ENCODE measurements at places on chromosomes 4 and X.

- no peak for DNase-seq
These were observed 127.4 kb upstream of the TRIM2 start for GRCh38 chr4:153076861-153077260.

- no peak for DNase-seq
These were observed 26.1 kb upstream of the LONRF3 start for GRCh38 chrX:118948270-118948669.

DNA sequence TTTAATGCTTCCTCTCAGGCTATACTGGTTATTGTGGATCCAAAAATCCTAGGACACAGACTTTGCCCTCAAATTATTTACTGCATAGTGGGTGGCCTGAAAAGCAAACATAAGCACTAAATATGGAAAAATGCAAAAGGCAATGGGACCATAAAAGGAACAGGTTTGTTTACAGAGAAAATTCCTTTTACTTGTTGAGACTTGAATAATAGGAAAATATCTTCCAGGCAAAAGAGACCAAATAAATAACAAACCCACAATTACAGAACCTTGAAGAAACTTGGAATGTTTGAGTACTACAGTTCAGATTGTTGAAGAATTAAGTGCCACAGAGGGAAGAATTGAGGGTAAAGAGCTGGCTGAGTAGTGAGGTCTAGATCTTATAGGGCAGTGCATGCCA is 711.0 kb downstream of the C4orf33 start:
- DNase-seq, result no peak

DNA sequence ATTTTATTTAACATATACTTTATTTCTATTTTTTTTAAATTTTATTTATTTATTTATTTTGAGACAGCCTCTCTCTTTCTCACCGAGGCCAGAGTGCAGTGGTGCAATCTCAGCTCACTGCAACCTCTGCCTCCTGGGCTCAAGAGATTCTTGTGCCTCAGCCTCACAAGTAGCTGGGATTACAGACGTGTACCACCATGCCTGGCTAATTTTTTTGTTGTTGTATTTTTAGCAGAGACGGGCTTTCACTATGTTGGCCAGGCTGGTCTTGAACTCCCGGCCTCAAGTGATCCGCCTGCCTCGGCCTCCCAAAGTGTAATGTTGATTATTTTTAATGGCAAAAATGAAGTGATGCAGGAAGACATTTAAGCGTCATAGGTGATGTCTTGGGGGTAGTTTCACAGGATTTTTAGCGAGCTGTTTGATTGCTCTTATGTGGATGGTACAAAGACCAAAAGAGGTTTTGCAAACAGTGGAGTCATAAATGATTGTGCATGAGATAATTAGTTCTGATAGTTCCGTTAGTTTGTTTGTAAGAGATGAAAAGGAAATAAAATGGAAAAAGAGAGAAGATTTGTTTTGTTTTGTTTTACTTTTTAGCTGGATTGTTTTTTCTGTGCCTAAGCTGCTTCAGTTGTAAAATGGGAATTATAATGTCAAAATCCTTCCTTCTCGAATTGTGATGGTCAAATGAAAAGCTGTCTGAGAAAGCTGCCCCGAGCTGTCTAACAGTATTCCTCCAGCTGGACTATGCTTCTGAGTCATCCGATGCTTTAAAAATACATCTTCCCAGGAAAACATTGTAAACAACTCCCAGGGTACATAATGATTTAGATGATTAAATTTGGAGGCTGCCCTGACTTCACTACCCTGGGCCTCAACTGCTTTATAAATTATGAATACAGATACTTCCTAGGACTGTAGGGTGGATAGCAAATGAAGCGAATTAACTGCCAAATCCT is 14.7 kb downstream of the RHOH start:
- no peak for DNase-seq

DNA sequence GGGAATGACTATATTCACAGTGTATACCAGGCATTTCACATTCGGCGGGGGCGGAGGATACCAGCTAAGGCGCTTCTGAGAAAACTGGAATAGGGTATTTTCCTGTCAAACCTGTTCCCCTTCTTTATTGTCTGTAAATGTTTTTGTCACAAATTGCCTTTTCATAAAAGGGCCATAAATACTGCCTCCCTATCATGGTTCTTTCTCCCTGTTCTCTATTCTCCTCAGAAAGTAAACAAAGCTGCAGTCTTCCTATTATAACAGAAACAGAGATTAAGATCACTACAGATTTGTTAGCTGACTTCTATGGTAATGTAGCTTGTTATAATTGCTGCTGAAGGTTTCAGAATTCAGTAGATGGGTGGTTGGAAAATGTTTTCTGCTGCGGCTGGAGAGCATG is 32.2 kb downstream of the MID2 start:
- peak; percentile 59 for DNase-seq

DNA sequence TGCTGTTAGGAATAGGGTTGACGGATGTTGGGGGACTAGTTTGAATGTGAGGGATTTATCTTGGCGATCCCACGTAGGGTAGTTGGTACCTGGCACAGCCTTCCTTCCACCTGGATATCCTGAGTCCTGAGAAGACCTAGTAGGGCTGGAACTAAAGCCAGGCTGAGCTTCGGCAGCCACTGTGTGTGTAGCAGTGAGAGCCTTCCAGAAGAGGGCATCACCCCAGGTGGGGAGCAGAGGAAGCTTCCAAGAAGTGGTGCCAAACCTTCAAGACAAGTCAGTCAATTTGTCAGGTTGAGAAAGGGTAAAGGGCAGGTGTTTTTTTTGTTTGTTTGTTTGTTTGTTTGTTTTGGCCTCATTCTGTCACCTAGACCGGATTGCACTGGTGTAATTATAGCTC is 1.2 kb upstream of the FGFBP2 start:
- peak; percentile 65 for DNase-seq

DNA sequence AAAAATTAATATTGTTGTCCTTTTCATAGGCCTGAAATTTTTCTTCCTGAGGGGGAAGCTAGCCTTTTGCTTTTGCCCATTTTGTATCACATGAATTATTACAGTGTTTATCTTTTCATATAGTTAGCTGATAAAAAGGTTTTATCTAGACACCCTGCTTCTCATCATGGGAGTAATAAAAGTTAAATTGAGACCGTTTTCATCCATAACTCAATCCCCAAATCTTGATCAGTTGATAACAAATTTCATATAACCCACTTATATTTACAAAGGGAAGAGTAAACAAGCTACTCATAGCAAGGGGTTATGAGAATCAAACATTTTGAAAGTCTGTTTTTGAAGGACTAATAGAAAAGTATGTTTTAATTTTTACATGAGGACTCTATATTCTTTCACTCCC is 23.5 kb upstream of the DCX start:
- no peak for DNase-seq

- DNase-seq, result no peak
These were observed 187.3 kb upstream of the RASGEF1B start for GRCh38 chr4:81659051-81659450.

- no peak for DNase-seq
These were observed 116.2 kb downstream of the PDHA2 start for GRCh38 chr4:95956094-95956493.

- no peak for DNase-seq
These were observed 30.9 kb upstream of the ACE2 start for GRCh38 chrX:15631637-15632036.

DNA sequence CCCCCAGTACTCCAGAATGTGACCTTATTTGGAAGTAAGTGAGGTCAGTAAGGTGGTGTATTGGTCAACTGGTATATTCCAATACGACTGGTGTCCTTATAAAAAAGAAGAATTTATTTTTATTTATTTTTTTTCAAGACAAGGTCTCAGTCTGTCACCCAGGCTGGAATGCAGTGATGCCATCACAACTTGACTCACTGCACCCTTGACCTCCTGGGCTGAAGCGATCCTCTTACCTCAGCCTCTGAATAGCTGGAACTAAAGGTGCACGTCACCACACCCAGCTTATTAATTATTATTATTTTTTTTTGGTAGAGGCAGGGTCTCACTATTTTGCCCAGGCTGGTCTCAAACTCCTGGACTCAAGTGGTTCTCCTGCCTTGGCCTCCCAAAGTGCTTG is 115.1 kb upstream of the PITX2 start:
- no peak for DNase-seq

- no peak for DNase-seq
These were observed at the start of gene TRPC3 for GRCh38 chr4:121951521-121952110. Gene TRPC3 (minus strand): TSS chr4:121952060. CDS start chr4:121951680, 380 bp downstream.

GRCh38 chr4:26441102-26441501 is 49.2 kb downstream of the CCKAR start:
- no peak for DNase-seq

DNA sequence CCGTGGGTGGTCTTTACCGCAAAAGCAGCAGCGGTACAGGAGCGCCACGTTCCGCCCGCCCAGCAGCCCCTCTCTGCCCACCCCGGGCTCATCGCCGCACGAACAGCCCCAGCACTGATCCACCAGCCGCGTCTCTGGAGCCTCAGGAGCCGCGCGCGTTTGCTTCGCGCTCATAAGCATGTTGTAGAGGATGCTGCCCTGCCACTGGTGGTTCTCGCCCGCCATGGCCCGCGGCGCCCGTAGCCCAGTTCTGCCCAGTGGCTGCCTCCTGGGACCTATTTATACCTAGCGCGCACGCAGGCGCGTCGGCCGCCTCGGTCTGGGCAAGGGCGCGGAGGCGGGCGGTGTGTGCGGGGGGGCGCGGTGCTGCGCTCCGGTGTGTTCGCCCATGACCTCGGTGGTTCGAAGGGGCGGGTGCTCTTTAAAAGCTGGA is at the start of gene NR0B1:
Gene NR0B1, minus strand, starts transcription at position 252 of the 433 bp plus-strand sequence. Its CDS starts 27 bp downstream, at position 225.
- no peak for DNase-seq

DNA sequence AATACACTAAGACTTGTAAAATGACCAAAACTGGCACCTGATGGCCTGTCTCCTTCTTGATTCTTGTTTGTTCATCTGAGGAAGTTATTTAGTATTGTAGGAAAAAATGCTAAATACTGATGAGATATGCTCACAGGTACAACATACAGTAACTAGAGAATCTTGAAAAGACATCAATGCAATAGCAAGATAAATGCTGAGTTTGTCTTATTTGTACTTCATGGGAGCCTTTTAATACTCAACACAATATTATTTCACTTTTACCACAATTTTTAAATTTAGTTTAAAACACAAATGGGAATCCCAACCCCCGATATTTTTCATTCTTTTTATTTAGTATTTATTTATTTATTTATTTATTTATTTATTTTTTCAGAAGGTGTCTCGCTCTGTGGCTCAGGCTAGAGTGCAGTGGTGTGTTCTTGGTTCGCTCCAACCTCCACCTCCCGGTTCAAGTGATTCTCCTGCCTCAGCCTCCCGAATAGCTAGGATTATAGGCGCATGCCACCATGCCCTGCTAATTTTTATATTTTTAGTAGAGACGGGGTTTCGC is 12.1 kb downstream of the HHIP start:
- no peak for DNase-seq

DNA sequence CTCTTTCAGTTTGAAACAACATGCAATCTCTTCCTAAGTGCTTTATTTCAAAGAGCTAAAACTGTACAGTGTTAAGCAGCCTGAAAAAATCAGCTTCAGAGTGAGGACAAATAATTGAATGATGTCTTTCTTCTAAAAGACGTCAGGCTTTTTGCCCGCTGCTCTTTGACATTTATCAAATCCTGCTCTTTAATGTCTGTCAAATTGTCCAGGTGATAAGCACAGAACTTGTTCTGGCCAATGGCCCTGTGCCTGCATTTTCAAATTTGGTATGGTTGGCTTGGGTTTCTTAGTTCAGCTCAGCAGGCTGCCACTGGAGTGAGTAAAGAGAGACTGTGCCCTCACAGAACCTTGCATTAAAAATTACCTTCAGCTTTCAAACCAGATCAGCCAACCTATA is 712.9 kb upstream of the LCORL start:
- DNase-seq, result no peak

DNA sequence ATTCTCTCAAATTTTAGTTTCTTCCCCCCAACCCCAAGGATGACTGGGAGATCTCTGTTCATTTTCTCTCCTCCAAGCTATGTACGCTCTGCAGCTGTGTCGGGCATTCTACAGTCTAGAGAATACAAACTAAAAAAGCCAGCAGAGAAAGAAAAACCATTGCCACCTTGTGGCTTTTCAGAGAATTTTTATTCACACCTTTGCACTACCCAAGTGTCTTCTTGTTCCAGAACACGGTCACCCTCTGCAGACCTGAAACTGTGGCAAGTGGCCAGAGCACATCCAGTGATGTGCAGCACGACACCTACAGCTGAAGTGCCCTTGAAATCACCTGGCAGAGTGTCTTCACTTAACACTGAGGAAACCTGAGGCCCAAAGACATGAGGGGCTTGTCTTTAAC is 68.6 kb downstream of the CHST7 start:
- peak; percentile 60 for DNase-seq

- peak; percentile 48 for DNase-seq
These were observed 477 bp downstream of the SLC35A2 start for GRCh38 chrX:48910926-48911411.

- no peak for DNase-seq
These were observed 9.0 kb upstream of the NSG1 start for GRCh38 chr4:4377732-4378460.

DNA sequence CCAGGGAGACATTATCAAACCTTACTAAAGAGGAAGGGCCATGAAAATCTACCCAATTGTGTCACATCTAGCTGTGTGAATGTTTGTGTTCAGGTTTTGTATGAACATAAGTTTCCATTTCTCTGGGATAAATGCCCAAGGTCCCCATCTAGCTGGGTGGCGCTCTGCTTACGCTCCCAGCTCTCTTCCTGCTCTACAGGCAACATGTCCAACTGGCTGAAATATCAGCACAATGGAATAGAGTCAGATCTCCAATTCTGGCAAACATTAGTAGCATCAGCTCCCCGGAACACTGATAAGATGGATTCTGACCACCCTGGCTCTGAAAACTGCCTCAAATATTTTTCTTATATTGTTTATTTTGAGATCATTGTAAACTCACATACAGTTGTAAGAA is 74.8 kb downstream of the IRF2 start:
- DNase-seq, result no peak

DNA sequence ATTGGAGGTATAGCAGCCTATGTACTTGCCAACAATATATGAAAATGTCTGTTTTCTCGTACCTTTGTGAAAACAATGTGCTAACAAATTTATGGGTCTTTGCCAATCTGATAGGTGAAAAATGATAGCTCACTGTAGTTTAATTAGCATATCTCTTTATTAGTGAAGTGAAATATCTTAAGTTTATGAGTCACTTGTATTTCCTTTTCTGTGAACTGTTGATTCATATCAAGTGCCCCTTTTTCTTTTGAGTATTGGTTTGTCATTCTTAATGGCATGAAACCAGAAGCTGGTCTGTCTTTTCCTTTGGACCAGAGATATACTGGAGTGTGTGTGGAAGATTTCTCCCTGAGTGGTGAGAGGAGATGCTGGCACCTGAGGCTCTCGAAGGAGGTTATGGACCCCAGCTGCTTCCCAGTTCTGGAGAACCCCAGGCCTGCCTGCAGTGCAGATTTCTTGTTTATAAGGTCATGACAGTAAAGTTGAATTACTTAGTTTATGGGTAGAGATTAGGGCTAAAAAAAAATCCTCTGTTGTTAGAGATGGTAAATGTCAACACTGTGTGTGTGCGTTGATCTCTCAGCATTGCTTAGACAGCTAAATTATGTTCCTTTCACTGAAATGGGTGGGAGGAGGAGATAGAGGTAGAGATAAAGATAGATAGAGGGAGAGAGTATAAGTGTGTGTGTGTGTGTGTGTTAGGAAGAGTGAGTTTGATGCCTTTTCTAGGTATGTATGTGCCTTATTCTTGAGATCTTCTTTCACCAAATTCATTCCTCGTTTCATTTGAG is 89.9 kb downstream of the REPS2 start:
- no peak for DNase-seq

Data from HT-29 (cell line).